CD4-positive, alpha-beta T cell treated with Interleukin-17A for 1 hour (primary cell): ENCODE measurements at places on chromosomes 3 and 15.

DNA sequence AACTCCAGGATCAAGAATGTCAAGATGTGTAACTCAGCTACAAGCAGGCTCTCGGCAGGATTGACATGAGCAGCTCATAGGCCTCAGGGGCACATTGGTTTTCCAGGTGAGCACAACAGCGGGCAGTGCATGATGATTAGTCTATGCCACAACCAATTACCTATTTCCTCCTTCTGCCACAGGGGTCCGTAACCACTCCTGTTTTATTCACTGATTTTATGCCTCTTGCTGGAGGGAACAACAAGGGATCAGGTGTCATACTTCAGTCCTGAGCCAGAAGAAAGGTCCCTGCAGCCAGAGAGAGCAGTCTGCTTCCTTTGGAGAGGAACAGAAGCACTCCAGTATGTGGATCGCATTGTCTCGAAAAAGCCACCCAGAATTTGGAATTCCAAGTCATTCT is 35.1 kb upstream of the PTPRG start:
- DNase-seq: no peak

GRCh38 chr3:141313093-141313683 is 55.1 kb upstream of the ZBTB38 start:
- no peak for DNase-seq

DNA sequence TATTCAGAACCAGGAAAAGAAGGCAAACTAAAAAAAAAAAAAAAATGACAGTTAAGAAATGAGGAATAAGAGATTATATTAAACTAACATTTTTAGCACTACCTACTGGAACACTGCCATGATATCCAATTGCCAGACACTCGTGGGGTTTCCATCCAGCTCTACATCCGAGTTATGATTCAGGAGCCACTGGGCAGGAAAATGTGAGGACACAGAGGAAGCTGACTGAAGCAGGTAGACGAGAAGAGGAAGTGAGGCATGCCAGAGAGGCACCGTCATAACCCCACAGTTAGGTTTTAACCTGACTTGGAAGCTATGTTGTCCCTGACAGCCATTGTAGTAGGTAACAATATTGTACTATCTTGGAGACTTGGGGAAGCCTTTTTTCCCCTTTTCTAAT is 495.0 kb downstream of the NLGN1 start:
- no peak for DNase-seq

- DNase-seq: no peak
Measured at GRCh38 chr3:166743481-166744134, 636.5 kb downstream of the ZBBX start.

DNA sequence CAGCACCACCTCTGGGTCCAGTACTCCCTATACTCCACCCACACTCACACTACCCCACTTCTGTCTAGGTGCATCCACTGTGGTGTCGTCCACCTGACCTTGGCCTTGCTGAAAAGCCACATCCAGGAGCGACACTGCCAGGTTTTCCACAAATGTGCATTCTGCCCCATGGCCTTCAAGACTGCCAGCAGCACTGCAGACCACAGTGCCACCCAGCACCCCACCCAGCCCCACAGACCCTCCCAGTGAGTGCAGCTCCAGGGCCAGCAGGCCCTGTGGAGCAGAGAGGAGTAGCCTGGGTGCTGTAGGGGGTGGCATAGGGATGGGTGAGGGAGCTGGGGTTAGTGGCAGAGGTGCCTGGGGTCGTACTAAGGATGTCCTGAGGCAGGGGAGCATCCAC is 19.4 kb upstream of the ALPK3 start:
- DNase-seq: no peak

DNA sequence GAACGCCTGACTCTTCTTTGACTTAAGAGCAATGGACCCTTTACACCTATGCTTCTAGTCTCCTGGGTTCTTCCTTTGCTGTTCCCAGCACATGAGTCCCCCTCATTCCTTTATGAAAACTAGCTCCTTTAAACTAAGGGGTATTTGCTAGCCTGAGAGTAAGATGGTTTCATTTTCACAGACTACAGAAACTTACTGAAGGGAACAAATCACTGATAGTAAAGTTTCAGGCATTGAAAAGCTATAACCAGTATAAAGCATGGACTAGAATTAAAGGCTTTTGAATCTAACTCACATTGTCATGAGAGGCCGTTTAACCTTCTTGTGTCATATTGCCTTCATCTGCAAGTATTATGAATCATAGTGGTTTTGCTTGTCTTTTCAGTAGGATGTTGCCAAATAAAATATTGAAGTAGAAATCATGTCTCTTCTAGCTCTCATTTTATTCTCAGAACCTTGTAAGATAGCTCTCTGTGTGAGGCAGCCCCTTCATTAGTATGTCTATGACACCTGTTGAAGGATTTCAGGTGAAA is 765.9 kb downstream of the NR2F2 start:
- no peak for DNase-seq

- DNase-seq: no peak
Measured at GRCh38 chr15:96583671-96584070, 253.2 kb downstream of the NR2F2 start.

GRCh38 chr3:101387351-101387750 is 67.0 kb upstream of the IMPG2 start:
- DNase-seq: no peak

DNA sequence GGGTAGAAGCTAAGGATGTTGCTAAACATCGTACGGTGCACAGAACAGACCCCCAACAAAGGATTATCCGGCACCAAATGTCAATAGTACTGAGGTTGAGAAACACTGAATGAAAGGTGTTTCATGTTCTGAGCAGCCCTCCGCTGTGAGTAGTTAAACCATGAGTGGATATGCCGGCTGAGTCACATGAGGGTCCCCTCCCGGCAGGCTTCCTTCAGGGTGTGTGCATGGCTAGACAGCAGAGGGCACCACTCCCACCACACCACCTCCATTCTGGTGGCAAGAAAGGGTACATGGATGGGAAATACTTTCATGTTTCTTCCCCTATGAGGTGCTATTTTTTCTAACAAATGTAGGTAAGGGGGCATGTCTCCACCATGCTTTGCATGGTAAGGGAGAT is 128.3 kb upstream of the SEMA6D start:
- no peak for DNase-seq

DNA sequence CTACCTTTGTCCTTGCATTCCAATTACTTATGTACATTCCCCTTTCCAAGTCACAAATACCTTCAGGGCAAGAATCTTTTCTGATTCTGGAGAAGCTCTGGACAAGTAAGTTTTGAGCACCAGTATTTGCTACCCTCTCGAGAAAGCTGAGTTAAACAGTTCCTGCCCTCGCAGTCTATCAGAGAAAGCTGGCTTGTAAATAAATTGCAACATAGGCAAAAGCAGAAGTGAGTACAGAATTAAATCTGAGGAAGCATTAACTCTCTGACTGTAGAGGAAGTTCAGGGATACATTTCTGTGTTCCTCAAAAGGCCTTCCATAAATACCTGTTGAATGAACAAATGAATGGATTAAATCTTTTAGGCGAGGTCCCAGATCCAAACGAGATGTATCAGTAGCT is 1.2 kb downstream of the OSBPL11 start:
- peak; percentile 11 for DNase-seq

DNA sequence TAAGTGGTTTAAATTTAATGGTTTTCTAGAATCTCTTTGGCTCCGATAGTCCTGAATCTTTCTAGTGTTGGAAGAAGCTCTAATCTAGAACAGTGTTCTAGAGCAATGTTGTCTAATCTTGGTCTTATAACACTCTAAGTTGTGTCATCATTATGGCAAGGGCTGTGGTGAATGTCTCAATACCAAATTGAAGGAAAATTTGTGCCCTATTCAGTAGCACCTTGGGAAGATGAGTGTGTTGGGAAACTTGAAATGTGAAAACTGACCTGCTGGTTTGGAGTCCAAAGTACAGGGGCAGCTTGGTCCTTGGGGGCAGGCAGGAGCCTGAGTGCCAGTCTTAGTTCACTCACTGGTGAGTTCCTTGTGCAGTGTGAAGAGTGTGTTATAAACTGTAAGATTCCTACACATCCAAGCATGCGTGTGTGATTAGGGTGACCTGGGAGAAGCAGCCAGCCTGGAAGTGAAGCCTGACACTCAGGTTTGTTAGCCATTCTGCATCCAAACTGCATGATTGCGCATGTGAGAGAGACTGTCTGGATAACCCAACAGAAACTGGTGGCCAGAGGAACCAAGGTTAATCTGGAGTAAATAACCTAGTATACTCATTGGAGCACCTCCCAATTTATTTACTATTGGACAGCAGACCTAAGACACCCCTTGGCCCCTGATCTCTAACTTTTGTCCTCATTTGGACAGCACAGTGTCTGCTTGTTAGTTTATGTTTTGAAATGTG is 14.6 kb downstream of the ZNF592 start:
- no peak for DNase-seq

- DNase-seq: no peak
Measured at GRCh38 chr3:26962492-26963360, 340.2 kb downstream of the LRRC3B start.

GRCh38 chr3:49500732-49501609 is 30.9 kb downstream of the DAG1 start:
- DNase-seq: no peak

DNA sequence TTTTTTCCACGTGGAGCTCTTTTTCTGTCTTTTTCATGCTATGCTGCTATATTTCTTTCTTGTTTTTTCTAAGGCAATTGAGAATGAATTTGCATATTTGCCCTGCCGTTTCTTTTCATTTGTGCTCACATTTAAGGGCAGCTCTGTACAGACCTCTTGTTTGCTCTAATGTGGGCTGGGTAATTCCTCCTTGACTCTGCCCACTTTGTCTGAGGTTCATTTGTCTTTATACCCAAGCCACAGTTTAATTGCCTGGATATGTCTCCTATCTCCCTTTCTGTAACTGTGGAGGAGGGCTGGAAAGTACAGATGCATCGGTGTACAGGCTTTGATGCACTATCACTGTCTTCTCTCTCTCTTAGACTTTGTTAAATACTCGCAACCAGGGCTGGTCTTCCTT is 195.9 kb downstream of the EPHB1 start:
- no peak for DNase-seq

DNA sequence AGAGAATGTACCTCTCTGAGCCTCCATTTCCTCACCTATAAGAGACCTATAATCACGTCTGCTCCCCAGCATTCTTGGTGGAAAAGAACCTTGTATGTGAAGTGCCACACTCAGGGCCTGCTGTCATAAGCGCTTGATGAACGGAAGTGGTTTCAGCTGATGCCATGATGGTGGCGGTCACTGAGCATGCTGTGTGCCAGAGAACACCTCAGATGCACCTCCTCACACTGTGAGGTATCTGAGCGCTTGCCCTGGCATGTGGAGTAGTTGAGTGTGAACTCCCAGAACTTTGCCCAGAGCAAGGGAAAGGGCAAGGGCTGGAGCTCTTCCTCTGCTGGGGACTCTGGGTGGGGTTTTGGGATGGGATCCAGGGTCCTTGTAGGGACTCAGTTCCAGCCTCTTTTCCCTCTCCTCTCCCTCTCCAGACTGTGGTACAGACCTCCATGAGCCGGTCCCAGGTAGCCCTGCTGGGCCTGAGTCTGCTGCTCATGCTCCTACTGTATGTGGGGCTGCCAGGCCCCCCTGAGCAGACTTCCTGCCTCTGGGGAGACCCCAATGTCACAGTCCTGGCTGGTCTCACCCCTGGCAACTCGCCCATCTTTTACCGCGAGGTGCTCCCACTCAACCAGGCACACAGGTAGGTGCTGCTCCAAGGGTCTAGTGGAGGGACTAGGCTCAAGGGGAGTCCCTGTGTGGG is 2.7 kb downstream of the ABHD14A start:
- DNase-seq: peak; percentile 59

GRCh38 chr3:127637971-127638370 is 9.0 kb downstream of the PODXL2 start:
- no peak for DNase-seq

DNA sequence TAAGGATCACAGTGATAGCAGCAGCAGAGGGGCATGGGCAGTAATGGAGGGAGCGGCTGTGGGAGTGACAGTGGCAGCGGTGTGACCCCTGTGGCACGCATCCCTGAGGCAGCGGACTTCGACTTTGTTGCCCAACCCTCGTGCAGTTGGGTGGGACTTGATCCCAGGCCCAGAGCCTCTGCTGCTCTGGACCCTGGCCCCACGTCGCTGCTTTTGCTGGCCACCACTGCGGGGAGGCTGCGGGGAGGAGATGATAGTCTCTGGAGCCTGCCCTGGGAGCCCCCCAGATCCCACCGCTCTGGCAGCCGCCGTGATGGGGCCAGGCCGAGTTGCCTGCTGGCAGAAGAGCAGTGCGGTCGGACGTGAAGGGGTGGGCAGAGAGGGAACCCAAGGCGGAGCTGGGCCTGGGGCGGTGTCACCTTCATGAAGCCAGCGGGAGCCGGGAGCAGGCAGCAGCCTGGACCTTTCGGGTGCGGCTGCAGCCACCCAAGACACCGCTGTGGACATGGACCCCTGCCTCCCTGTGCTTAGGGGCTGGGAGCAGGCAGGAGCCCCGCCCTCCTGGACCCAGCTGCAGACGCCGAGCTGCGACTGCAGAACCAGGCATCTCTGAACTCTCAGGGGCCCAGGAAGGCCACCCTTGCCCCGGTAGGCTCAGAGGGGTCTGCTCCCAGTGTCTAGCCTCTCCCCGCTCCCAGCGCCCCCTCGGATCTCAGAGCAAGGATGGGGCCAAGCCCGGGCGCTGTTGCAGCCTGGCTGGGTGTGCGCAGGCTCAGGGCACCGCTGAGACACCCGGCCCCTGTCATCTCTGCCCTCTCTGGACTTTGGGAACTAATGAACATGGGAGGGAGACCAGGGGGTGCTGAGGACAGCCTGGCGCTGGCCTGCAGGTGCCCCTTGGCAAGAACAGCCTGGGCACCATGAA is 38.3 kb downstream of the COMMD2 start:
- DNase-seq: no peak

GRCh38 chr15:87761736-87762509 is 494.6 kb downstream of the NTRK3 start:
- peak; percentile 9 for DNase-seq

DNA sequence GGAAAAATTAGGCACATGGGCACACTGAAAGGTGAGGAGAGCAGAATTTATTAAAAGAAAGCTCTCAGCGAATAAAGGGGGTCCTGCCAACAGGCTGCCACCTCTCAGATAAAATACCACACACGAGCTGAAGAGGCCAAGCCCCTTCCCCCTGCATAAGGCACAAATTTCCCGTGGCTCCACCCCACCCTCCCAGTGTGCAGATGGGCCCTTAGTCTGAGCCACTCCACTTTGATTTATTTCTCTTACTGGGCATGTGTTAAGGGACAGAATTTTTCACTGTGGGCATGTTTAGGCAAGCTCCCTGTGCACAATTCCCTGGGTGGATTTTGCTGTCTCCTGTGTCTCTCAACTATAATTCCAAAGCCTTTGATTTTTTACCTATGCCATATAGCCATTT is 409.8 kb downstream of the TBL1XR1 start:
- DNase-seq: no peak

DNA sequence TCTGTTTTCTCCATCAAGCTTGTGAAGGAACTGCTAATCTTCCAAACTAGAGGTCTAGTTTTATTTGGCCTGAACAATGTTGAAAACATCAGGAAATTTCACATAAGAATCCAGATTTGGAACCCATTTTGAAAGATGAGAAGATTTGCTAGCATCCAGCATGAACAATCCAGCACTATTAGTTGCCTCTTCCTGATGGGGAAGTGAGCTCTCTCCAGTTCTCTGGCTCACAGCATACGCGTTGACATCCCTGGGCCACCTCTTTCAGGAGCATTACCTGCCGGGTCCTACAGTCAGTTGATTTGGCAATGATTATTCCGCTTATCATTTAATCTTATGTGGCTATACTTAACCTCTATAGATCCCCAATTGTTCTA is 10.9 kb downstream of the GPR87 start:
- no peak for DNase-seq
